Esophagus squamous epithelium (tissue), 5 donors: ENCODE measurements at places on chromosomes 3 and 15. TPM values are rescaled to one million over a fixed set of nuclear protein-coding genes. Genes with fewer than 3 reads are reported as not detected.

Gene UROC1
- total RNA-seq: not detected

- no peak for DNase-seq
- no peak overlapping the region for H3K27ac ChIP-seq
- H3K4me3 ChIP-seq: no peak overlapping the region
- H3K4me1 ChIP-seq: peaks cover 14% of the 10 kb centered on the region
These were observed 19.2 kb upstream of the TKT start for GRCh38 chr3:53274938-53275605.

GRCh38 chr3:69385723-69386555, at the start of gene FRMD4B:
TSS of gene FRMD4B (minus strand) at chr3:69386088. CDS start at chr3:69385989, 99 bp downstream.
- peak within 1 kb of the TSS; percentile 78 for H3K27ac ChIP-seq
- no peaks in the 10 kb centered on the region for H3K27me3 ChIP-seq
- peak within 1 kb of the TSS; percentile 78 for H3K4me3 ChIP-seq
- H3K36me3 ChIP-seq: no peaks in the 10 kb centered on the region
- peaks cover 18% of the 10 kb centered on the region for H3K4me1 ChIP-seq

GRCh38 chr15:58952751-58953150, 19.3 kb upstream of the SLTM start:
- DNase-seq: no peak
- peaks cover 6% of the 10 kb centered on the region for H3K4me1 ChIP-seq

GRCh38 chr3:53229606-53230005, 26.2 kb downstream of the TKT start:
- H3K27ac ChIP-seq: no peak overlapping the region
- no peaks in the 10 kb centered on the region for H3K27me3 ChIP-seq
- peaks cover 96% of the 10 kb centered on the region for H3K36me3 ChIP-seq
- no peak for DNase-seq
- no peaks in the 10 kb centered on the region for H3K4me1 ChIP-seq
- H3K4me3 ChIP-seq: no peak overlapping the region

Gene P2RY1
- total RNA-seq: 26.5 TPM

- no peak overlapping the region for H3K27ac ChIP-seq
- no peak overlapping the region for H3K4me3 ChIP-seq
- peaks cover 10% of the 10 kb centered on the region for H3K4me1 ChIP-seq
- H3K36me3 ChIP-seq: no peaks in the 10 kb centered on the region
These were observed 27.7 kb upstream of the LRRFIP2 start for GRCh38 chr3:37202035-37202434.

Gene BOC
- total RNA-seq: 13.7 TPM

Gene SLC2A2
- total RNA-seq: not detected

DNA sequence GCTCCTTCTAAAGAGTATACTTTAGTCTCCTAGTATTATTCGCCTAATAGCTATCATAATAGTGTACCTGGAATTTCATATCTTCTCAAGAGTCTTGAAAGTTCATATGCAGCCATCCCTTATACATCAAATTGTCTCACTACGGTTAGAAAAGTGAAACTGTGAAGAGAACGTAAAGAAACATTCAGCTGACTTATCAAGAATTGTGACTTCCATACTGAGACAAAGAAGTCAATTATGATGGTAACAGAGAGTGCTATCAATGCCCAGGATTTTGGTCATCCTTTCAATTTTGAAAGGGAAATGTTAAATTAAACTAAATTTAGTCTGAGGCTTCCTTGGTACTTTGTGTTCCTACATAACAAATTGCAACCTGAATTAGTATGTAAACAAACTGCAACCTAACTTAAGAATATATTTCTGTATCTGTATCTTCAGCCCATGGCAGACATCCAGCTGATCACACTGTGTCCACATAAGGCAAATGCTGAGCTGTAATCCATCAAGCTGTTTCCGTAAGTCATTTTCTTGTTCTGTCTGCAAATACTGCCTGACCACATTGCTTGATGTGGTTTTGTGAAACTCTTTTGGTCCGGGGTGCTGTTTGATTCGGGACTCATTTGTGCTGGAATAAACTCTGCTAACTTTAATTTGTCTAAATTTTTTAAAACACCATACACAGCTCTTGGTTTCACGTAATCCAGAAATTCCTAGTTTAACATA, 469.6 kb downstream of the SI start:
- no peak overlapping the region for H3K4me3 ChIP-seq
- no peak for DNase-seq
- H3K27ac ChIP-seq: no peak overlapping the region
- no peaks in the 10 kb centered on the region for H3K4me1 ChIP-seq

DNA sequence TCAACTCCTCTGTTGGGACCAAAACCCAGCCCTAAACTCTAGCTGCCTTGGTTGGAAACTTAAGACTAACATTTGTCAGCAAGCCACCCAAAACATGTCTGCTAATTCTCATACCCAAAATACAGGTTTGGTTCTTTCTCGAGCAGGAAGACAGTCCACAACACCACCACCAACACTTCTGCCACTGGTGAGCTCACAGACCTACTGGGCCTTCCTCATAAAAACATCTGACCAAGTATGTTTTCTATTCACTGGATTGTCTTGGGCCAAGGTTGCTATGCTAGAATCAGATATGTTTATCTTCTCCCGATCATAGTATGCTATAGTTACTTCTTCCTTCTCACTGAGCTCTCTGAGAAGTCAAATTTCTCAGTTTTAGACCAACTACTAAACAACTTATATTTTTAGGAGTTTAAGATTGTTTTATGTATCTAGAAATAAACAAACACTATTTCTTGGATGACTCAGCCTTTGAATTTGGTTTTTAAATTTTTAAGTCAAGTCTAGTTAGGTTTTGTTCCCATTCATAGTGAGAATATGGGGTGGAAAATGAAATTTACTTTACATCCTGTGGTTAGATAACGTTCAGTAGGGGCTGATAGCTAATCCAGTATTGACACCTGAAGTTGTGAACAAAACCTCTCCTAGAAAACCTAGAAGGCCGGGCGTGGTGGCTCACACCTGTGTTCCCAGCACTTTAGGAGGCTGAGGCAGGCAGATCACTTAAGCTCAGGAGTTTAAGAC, 360.5 kb downstream of the RSL24D1 start:
- no peak overlapping the region for H3K27ac ChIP-seq
- DNase-seq: no peak
- H3K36me3 ChIP-seq: no peaks in the 10 kb centered on the region
- no peak overlapping the region for H3K4me3 ChIP-seq
- no peaks in the 10 kb centered on the region for H3K4me1 ChIP-seq

GRCh38 chr3:74001436-74001835, 376.7 kb upstream of the PDZRN3 start:
- H3K36me3 ChIP-seq: no peaks in the 10 kb centered on the region
- no peak for DNase-seq
- H3K4me3 ChIP-seq: no peak overlapping the region
- no peak overlapping the region for H3K27ac ChIP-seq
- H3K4me1 ChIP-seq: no peaks in the 10 kb centered on the region
- H3K27me3 ChIP-seq: no peaks in the 10 kb centered on the region

DNA sequence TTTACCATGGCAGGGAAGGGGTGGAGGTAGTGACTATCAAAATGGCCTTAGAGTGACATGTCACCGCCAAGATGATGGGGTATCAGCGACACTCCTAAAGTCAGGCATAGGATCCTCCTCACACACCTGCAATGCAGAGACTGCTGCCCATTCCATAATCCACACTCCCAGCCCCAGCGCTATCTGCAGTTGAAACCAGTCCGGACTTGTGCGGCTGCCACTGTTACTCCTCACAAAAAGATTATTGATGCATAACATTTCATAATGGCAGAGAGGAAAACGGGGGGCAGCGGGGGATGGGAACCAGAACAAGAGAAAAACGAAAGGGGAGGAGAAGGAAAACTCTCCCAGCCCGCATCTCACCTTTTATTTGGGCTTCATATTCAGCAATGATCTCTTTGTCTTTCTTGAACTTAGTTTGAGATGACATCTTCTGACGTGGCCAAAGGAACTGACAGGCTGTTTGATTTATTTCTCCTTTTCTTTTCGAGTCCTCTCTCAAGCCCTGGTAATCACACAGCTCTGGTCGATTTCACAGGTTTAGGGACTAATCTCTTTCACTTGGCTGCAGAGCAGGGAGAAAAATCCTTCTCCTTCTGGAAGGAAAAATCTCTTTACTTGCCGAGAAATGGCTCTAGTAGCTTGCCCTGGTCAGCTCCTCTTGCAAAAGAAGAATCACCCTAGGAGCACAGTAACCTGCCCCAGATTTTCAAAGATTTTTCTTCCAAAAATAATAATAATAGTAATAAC, 749 bp downstream of the SRGAP3 start:
- H3K27ac ChIP-seq: peak overlapping the region; percentile 59
- no peaks in the 10 kb centered on the region for H3K27me3 ChIP-seq

DNA sequence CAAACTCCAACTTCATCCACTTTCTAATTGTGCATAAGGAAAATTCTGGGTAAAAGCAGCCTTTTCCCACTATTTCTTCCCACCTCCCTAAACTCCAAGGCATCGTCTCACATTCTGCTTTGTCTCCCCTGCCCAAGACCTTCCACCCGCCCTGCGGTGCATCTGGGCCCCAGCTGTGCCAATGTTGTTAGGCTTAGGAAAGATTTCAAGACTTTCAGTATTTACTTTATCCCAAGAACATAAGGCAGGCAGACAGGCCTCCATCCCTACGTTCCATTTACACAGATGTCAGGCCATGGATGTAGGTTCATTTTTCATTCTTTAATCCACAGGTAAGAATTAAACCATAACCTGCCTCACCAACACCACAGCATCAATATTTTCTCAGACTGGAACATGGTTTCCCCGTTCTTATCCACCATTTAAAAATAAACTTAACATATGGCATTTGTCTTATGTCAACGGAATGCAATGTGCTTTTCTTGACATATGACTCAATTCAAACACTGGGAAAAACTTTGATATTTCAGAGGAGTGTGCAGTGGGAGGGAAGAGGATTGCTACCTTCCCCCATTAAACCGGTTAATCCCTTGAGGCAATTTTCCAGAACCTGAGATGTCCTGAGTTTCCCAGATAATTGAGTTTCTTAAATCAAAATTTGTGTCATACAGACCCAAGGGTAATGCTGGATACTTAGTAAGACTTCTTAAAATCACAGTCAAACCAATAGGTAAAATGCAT, 238.0 kb upstream of the LRIG1 start:
- H3K36me3 ChIP-seq: no peaks in the 10 kb centered on the region
- H3K27me3 ChIP-seq: no peaks in the 10 kb centered on the region
- no peak overlapping the region for H3K27ac ChIP-seq
- no peak for DNase-seq
- no peak overlapping the region for H3K4me3 ChIP-seq
- H3K4me1 ChIP-seq: no peaks in the 10 kb centered on the region

DNA sequence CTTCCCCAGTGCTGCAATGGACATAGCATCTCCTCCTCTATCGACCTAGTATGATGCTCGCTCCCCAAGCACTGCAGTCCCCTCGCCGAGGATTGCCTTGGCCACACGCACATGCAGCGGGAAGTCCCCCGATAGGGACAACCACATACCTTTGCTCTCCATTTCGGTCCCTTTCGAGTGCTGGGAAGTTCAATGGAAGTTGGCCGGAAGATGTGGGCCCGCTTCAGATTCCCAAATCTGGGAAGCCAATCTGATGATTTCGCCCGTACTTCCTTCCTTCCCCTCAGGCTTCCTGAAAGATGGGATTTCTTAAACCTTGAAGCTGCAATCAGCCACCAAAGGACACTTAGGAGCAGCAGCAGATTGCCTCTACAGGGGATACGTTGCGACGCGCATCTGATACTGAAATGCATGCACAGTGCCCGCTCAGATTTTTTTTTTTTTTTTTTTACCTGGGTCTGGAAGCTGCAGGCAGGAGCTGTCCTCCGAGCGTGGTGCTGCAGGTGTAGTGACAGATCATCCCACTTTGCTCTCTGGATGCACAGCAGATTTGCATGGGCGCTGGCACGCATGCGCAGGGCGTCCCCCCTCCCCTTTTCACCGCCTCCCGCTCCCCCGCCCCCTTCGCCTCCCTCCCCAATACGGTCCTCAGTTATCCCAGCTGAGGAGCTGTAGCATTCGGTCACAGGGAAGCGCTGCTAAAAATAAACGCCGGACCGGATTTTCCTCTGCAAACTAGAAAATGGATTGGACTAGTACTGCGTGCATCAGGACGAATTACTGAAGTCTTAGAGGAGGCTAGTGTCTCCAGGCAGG, at the start of gene FGF12:
TSS of gene FGF12 (minus strand) at position 510 of the 816 bp plus-strand sequence.
- DNase-seq: no peak
- H3K36me3 ChIP-seq: no peaks in the 10 kb centered on the region
- H3K27ac ChIP-seq: no peak within 1 kb of the TSS
- no peaks in the 10 kb centered on the region for H3K27me3 ChIP-seq
- no peaks in the 10 kb centered on the region for H3K4me1 ChIP-seq
- peak within 1 kb of the TSS; percentile 20 for H3K4me3 ChIP-seq

DNA sequence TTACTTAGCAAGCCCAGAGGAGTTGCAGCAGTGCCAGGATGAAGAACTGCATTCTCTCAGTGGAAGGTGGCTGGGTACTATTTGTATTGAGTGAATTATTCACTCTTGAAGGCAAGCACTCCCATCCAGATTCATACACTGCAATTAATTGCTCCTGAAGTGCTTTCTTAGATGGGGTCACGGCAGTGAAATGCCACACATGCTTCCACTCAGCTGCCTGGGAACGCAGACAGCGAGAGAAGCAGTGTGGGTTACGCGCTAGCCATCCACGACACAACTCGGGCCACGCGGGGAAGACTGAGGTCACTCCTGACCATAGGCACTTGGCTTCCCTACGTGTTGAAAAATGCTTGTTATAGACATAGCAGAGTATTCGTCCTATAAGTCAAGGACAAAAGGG, 30.8 kb upstream of the LMCD1 start:
- no peaks in the 10 kb centered on the region for H3K36me3 ChIP-seq
- H3K27me3 ChIP-seq: no peaks in the 10 kb centered on the region
- H3K27ac ChIP-seq: no peak overlapping the region

DNA sequence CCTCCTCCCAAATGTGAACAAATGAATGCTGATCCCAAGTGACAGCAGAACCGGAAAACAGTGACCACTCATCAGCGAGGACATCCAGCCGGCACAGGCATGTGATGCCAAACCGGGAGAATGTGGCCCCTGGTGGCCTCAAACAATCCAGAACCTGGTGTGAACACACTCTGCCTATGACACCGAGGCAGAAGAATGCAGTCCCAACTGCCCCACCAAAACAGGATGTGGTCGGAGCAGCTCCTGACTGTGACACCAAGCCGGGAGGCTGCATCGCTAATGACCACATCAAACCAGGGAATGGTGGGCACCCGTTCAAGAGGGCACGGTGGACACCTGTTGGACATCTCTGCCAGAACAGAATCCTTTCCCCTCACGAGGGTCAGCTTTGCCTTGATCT, 15.4 kb downstream of the SCN5A start:
- no peak overlapping the region for H3K27ac ChIP-seq
- no peak overlapping the region for H3K4me3 ChIP-seq
- H3K36me3 ChIP-seq: no peaks in the 10 kb centered on the region
- no peaks in the 10 kb centered on the region for H3K27me3 ChIP-seq
- H3K4me1 ChIP-seq: no peaks in the 10 kb centered on the region
